ENCODE measurements at places on chromosomes 6 and 20. TPM values are rescaled to one million over a fixed set of nuclear protein-coding genes. Genes with fewer than 3 reads are reported as not detected.

DNA sequence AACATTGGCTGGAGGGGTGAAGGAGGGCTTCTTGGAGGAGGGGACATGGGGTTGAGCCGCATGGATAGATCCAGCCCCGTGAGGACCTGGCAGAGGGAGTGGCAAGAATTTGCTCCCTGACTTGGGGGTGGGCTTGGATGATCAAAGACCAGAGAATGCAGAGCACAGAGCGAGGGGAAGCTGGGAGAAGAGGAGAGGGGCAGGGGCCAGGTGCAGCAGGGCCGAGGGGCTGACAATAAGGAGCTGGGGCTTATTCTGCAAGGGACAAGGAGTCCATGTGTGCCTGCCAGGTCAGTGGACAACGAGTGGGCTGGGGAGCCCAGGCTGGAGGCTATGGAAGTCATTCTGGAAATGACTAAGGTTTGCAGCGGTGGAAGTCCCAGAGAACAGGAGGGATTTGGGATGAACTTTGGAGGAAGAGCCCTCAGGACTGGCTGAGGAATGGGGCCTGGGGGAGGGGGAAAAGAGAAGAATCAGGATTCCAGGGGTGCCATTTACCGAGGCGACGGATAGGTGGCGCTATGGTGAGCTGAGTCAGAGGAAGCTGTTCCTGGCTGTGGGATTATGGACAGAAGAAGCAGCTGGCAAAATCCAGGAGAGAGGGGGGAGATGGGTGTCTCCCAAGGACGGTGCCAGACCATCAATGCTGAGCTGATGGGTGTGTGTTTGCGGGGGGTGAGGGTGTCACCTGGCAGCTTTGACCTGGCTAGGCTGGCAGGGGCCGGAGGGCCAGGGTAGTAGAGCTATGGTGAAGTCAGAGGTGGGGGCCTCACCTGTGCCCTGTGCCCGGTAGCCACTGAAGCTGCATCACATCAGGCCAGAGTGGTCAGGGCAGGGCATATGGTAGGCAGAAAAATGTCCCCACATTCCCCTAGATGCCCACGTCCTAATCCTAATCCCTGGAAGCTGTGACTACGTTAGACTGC, 7.8 kb downstream of the KCNG1 start:
- H3K27me3 ChIP-seq = no peaks in the 10 kb centered on the region
- no peaks in the 10 kb centered on the region for H3K4me1 ChIP-seq
- H3K27ac ChIP-seq = no peak overlapping the region
- no peaks in the 10 kb centered on the region for H3K36me3 ChIP-seq
- DNase-seq = peak; percentile 77

DNA sequence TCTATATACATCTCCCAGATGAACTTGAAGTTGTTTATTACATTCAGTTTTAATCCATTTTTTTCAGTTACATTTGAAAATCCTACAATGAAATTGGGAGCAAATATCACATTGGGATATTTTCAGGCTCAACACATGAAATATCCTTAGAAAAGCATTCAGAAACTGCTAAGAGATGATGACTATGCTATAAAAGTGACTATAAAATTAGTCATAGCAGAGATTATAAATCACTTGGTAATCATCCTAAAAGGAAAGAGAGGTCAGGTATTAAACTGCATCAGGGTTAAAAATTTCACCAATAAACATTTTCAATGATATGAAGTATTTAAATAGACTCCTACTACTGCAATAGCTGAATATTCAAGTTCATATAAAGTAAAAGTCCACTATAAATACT, 987.7 kb downstream of the GRIK2 start:
- H3K36me3 ChIP-seq = no peaks in the 10 kb centered on the region
- no peak for DNase-seq
- no peak overlapping the region for H3K4me3 ChIP-seq
- no peaks in the 10 kb centered on the region for H3K4me1 ChIP-seq
- no peaks in the 10 kb centered on the region for H3K27me3 ChIP-seq

DNA sequence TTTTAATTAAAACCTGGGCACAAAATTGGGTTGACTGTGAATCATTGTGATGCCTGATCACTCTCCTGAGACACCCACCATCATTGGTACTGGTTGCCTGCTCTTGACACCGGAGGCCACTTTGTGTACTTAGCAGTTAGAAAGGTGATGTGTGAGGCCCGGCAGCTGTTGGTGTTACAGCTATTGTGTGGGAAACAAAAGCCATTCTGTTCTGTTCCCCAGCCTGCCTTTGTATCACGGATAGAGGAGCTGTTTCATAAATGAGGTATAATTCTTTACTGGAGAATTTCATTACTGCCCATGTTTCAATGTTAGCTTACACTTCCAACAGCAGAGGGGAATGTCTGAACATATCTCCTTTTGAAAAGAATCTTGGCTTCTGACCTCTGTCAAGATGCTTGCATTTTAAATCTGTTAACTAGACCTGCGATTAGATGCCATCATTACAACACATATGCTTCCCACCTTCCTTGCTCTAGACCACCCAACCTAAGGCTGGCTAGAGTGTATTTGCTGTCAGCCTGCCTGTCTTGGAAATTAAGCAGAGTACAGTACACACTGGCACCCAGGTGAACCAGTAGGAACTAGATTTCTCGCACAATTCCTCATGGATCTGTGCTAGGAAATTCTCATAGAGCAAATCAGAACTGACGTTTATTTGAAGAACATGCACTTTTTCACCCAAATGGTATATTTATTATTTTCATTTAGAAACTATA, 142.4 kb upstream of the INSM1 start:
- no peaks in the 10 kb centered on the region for H3K4me1 ChIP-seq
- no peak for DNase-seq
- H3K36me3 ChIP-seq = no peaks in the 10 kb centered on the region
- no peak overlapping the region for H3K27ac ChIP-seq
- no peak overlapping the region for H3K4me3 ChIP-seq
- no peaks in the 10 kb centered on the region for H3K27me3 ChIP-seq

DNA sequence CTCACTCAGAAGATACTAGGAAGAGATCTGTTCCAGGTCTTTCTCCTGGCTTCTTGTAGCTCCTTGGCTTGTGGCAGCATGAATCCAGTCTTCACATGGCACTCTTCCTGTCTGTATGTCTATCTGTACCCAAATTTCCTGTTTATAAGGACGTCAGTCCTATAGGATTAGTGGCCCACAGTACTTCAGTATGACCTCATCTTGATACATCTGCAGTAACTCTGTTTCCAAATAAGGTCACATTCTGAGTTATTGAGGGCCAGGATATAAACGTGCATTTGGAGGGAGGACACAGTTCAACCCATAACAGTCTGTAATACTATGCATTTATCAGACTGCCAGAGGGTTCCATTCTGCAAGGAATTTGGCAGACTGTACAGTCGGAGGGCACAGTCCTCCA, 57.6 kb upstream of the DYNLRB1 start:
- no peak overlapping the region for H3K27ac ChIP-seq
- peaks cover 5% of the 10 kb centered on the region for H3K36me3 ChIP-seq
- no peak for DNase-seq
- H3K27me3 ChIP-seq = no peaks in the 10 kb centered on the region
- H3K4me1 ChIP-seq = no peaks in the 10 kb centered on the region

- no peak overlapping the region for H3K4me3 ChIP-seq
- H3K27ac ChIP-seq = no peak overlapping the region
- H3K27me3 ChIP-seq = no peaks in the 10 kb centered on the region
- no peaks in the 10 kb centered on the region for H3K36me3 ChIP-seq
- no peaks in the 10 kb centered on the region for H3K4me1 ChIP-seq
- no peak for DNase-seq
These were observed 348.3 kb downstream of the DHX35 start for GRCh38 chr20:39310363-39310995.

GRCh38 chr6:57298741-57299140, 18.7 kb upstream of the PRIM2 start:
- H3K27ac ChIP-seq = no peak overlapping the region
- H3K4me3 ChIP-seq = no peak overlapping the region
- no peak for DNase-seq
- H3K36me3 ChIP-seq = no peaks in the 10 kb centered on the region
- H3K4me1 ChIP-seq = no peaks in the 10 kb centered on the region
- no peaks in the 10 kb centered on the region for H3K27me3 ChIP-seq

DNA sequence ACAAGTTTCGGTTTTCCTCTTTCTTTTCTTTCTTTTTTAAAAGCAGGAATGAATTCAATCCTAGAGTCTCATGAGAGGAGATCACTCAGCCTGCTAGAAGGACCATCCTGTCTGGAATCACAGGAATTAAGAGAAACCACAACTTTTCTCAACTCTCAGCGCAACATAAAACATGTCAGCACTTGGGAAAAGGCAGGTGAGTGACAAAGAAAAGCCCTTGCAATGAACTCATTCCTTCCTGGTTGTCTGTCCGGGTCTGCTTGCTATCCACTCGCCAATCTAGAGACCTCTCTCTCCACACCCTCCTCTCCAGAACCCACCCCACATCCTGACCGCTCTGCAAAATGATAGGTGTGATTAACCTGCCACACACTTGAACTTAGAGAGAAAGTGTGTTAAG, 253.8 kb downstream of the LY86 start:
- no peak overlapping the region for H3K4me3 ChIP-seq
- no peaks in the 10 kb centered on the region for H3K27me3 ChIP-seq
- peaks cover 25% of the 10 kb centered on the region for H3K4me1 ChIP-seq
- DNase-seq = no peak

DNA sequence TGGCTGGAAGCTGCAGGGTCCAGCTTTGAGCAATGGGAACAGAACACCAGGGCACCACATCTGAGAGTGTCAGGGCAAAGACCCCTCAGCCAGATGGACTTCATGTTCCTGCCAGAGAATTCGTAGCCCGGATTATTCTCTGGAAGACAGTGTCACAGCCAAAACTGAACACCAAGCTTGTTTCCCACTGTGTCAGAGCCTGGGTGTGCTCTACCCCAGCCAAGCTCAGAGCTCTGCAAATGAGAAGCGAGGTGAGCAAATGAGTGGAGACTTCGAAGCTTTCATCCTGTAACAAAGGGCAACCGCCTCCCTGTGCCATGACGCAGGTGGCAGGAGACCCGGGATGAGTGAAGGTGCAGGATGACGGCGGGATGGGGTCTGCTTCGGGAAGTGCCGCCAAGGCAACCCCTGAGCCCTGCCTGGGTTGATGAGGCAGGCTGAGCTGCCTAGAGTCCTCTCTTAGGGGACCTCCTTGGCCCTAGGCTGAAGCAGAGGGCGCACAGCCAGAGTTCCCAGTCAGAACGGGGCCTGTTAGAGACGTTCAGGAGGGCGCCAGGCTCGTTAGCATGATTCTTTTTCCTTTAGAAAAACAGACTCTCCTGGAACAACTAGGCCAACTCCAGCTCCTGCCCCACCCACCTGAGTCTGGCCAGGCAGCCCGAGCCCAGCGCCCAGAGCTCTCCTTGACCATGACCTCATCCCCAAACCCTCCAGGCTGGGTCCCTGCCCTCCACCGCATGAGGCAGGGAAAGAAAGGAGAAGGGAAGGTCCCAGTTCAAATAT, 187.7 kb downstream of the SOD2 start:
- H3K27ac ChIP-seq = no peak overlapping the region
- H3K4me3 ChIP-seq = no peak overlapping the region
- DNase-seq = no peak
- H3K27me3 ChIP-seq = no peaks in the 10 kb centered on the region
- no peaks in the 10 kb centered on the region for H3K36me3 ChIP-seq

DNA sequence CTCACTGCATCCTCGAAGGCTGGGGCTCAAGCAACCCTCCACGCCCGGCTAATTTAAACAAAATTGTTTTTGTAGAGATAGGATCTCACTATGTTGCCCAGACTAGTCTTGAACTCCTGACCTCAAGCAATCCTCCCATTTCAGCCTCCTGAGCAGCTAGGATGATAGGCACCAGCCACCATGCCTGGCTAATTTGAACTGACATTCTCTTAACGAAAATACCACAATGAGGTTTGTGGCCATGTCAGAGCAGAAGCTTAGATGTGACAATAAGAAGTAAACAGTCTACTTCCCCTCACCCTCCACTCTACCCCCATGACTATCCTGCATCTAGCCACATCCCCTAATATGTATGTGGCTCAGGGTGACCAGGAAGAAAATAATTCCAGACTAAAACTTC, 74.8 kb upstream of the PLCB4 start:
- DNase-seq = no peak
- no peaks in the 10 kb centered on the region for H3K36me3 ChIP-seq
- no peaks in the 10 kb centered on the region for H3K4me1 ChIP-seq
- H3K27ac ChIP-seq = no peak overlapping the region
- H3K4me3 ChIP-seq = no peak overlapping the region
- no peaks in the 10 kb centered on the region for H3K27me3 ChIP-seq

GRCh38 chr6:90319979-90320685, 23.5 kb upstream of the BACH2 start:
- H3K4me3 ChIP-seq = no peak overlapping the region
- no peaks in the 10 kb centered on the region for H3K36me3 ChIP-seq
- H3K27ac ChIP-seq = no peak overlapping the region
- no peaks in the 10 kb centered on the region for H3K27me3 ChIP-seq

GRCh38 chr6:113112086-113112485, 745.1 kb upstream of the MARCKS start:
- no peak overlapping the region for H3K27ac ChIP-seq
- no peaks in the 10 kb centered on the region for H3K4me1 ChIP-seq
- no peak overlapping the region for H3K4me3 ChIP-seq
- H3K27me3 ChIP-seq = no peaks in the 10 kb centered on the region
- no peak for DNase-seq

DNA sequence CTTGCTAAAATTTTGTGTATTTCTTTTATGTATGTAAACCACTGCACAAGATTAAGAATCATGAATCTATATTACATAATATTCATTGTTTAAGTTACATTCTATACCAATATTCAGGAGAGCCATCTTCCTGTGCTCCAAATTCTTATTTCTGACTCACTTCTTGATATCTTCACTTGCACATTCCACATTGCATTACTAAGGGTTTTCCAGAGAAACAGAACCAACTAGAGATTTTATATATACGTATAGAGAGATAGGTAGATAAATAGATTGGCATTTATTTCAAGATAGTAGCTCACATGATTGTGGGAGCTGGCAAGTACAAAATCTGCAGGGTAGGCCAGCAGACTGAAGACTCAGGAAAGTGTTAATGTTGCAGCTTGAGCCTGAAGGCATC, 222.2 kb upstream of the PRSS16 start:
- H3K27ac ChIP-seq = no peak overlapping the region
- no peak overlapping the region for H3K4me3 ChIP-seq
- peaks cover 10% of the 10 kb centered on the region for H3K4me1 ChIP-seq

Gene MTFR2
- 18.5 TPM for total RNA-seq

Gene BNIP5
- total RNA-seq = 0.50 TPM

Gene CENPW
- 64.4 TPM for total RNA-seq

Gene CLPSL1
- total RNA-seq = not detected

Gene IL20RA
- 0.65 TPM for total RNA-seq

Gene GTSF1L
- not detected for total RNA-seq

Gene UBD
- total RNA-seq = 8.2 TPM

Gene DLL1
- total RNA-seq = 6.6 TPM

Gene TRMT6
- 30.0 TPM for total RNA-seq

Measured in Caco-2 (cell line).